ENCODE measurements at places on chromosomes 1 and 21.

DNA sequence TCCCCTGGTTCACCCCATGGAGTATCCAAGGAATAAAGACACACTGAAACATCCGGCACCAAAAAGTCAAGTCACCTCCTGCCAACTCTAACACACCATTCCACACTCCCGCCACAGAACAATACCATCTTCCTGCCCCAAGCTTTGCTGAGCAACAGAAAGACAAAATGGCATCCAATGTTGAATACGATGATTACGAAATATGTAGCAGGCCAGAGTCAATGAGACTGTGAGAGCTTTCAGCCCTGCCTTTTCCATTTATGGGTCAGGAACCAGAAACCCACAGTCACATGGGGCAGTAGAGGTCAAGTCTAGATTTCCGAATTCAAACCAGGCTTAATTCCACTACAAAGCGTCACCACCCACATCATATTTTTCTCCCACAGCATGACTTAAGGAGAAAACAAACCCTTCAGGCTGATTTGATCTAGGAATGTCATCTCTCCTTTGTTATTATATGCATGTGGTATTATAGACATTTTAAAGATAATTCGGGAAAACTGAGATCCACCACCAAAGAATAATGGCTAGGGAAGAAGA is 249.8 kb downstream of the SETD4 start:
- DNase-seq: no peak
- H3K4me3 ChIP-seq: no peak overlapping the region
- H3K4me1 ChIP-seq: no peaks in the 10 kb centered on the region
- no peak overlapping the region for H3K27ac ChIP-seq
- no peaks in the 10 kb centered on the region for H3K36me3 ChIP-seq

- peaks cover 1% of the 10 kb centered on the region for H3K36me3 ChIP-seq
- DNase-seq: no peak
- no peaks in the 10 kb centered on the region for H3K4me1 ChIP-seq
- no peak overlapping the region for H3K4me3 ChIP-seq
- H3K27ac ChIP-seq: no peak overlapping the region
Observed at GRCh38 chr1:212753749-212754148, 37.8 kb downstream of the NSL1 start.

DNA sequence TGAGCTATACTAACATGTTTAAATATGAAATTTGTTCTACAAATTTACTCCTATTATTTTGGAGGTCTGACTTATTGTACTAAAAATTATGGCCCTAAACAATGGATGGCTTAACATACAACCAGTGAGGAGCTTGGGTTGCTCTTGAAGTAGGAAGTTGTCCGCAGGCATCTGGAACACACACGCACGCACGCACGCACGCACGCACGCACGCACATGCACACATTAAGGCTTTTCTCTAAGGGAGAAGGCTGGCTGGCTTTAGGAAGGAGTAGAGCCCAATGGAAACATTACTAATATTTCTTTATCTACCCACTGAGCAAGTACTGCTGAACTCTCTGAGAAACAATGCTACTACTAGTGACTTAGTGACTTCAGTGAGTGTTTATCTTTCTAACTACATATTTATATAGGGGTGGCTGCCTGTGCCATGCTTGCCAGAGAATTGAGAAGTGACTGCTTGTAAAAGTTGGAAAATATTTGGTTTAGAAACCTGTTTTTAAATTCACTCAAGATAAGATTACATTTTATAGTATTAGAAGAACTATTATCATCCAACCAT is 16.2 kb upstream of the ARHGAP29 start:
- peak overlapping the region; percentile 52 for H3K27ac ChIP-seq
- H3K4me3 ChIP-seq: no peak overlapping the region
- no peaks in the 10 kb centered on the region for H3K36me3 ChIP-seq
- H3K4me1 ChIP-seq: peaks cover 35% of the 10 kb centered on the region

DNA sequence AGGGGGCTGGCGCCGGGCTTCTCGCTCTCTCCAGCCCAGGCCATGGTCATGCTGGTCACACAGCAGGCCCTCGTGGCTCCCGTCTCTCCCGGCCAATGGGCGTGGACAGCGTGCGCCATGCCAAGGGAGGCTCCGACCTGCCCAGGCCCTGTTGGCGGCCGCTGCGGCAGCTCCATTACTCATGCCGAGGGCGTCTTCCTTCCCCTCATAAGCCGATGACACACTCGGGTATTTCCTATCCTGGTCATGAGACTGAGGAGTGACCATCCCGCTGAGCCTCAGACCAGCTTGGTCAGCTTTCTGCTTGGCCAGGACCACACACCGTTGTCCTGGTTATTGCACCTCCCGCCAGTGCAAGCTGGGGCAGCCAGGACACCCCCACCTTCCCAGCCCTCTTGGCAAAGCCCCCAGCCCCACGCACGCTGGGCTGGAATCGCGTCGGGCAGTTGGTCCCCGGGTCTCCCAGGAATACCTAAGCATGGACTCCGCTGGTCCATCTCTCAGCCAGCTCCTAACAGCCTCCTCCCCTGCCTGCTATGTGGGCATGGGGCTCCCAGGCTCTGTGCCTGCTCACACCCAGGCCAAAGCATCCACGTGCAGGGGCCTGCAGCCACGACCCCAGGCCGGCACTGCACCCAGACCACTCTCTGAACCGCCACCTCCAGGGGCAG is 49.8 kb downstream of the ARHGEF16 start:
- H3K4me1 ChIP-seq: no peaks in the 10 kb centered on the region
- no peak overlapping the region for H3K4me3 ChIP-seq
- H3K36me3 ChIP-seq: no peaks in the 10 kb centered on the region
- no peaks in the 10 kb centered on the region for H3K27me3 ChIP-seq

DNA sequence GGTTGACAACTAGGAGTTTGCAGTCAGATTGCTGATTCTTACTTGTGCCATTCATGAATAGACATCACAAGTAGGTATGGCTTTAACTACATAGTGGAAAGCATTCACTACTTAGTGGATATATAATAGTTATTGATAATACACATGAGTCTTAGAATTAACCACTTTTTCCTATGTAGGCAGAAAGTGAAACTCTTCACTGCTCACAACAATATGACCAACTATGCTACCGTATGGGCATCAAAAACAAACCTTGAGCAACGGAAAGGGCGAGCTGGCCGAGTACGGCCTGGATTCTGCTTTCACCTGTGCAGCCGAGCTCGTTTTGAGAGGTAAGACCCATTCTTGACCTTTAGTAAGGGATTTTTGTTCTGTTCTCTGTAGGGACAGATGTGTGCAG is 38.7 kb downstream of the DHX9 start:
- H3K36me3 ChIP-seq: peaks cover 56% of the 10 kb centered on the region
- no peaks in the 10 kb centered on the region for H3K4me1 ChIP-seq
- no peak for DNase-seq
- no peak overlapping the region for H3K27ac ChIP-seq

DNA sequence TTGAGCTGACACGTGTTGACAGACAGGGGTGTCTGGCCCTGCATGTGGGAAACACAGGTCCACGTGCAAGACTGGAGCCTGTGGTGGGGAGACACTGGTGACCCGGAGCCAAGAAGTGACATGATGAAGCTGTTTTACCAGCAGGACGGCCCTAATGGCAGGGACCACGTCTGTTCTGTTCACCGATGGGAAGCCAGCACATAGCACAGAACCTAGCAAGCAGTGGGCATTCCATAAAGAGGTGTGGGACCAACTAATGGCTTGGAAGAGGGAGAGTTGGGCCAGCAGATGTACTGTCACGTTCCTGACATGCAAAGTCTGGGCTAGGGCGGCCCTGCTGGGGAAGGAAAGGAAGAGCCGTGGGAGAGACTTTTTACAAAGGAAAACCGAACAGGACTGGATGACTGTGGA is 15.3 kb downstream of the NAV1 start:
- DNase-seq: no peak
- H3K36me3 ChIP-seq: no peaks in the 10 kb centered on the region
- H3K27ac ChIP-seq: no peak overlapping the region
- peaks cover 8% of the 10 kb centered on the region for H3K4me1 ChIP-seq
- H3K27me3 ChIP-seq: peaks cover 6% of the 10 kb centered on the region
- no peak overlapping the region for H3K4me3 ChIP-seq

DNA sequence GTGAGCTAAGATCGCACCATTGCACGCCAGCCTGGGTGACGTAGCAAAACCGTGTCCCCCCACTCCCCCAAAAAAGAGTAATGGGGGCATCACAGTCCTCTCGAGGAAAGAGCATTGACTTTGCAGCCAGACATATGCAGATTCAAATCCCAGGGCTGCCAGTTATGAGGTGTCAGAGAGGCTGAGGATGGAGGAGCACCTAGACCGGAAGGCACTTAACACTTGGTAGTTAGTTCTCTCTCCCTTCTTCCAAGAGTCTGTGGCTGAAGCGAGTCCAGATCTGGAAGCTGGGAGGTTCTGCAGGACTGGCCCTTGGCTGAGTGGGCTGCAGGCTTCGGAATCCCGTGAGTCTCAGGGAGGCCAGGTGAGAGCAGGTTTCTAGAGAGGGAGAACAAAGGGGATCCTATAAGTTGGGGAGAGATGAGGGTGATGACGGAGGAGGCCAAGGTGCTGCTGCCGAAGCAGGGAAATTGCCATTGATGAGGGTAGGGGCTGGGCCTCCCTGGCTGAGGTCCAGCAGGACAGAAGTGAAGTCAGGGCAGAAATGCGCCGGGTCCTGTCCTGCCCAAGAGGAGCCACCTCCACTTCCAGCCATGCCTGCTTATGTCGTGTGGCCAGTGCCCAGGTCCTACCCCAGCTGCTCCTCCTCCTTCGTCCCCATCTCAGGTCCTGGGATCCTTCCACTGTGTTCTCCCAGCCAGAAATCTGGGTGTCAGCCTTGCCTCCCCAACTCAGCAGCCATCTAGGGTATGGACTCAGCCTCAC is 13.3 kb upstream of the SPOCD1 start:
- peaks cover 17% of the 10 kb centered on the region for H3K4me1 ChIP-seq
- no peak for DNase-seq
- H3K27me3 ChIP-seq: peaks cover 5% of the 10 kb centered on the region
- H3K4me3 ChIP-seq: no peak overlapping the region
- H3K36me3 ChIP-seq: no peaks in the 10 kb centered on the region
- H3K27ac ChIP-seq: no peak overlapping the region

DNA sequence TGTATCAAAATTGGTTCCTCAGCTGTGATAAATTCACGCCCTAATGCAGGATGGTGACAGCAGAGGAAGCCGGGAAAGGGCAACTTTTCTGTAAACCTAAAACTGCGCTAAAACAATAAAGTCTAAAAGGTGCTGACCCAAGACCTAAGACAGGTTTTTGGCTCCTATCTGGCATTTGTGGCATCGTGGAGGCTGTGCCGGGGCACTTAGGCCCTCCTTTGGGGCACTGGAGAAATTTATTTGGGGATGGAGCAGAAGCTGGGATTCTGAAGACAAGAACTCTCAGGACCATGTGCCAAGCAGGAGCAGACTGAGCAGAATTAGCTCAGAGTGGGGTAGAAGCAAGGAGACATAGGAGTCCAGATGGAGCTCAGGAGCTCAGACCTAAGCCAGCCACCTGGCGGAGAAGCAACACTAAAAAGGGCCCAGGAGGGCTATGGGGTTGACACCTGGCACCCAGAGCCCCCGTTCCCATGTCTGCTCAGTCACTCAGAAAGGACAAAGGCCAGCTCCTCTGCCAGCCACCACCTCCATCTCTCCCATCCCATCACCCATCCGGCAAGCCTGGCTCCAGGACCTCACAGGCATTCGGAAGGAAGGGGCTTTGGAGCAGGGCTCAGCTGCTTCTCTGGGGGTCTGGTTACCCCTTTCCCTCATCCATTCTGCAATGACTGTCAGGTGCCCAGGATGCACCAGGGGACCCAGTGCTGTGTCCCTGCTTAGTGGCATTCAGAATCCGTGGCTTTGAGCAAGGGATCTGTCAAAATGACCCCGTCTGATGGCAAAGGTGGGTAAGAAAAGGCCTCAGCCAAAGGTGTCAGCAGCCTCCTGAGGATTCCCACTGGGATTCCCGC is 347.7 kb downstream of the NPHP4 start:
- H3K27ac ChIP-seq: no peak overlapping the region
- peaks cover 12% of the 10 kb centered on the region for H3K27me3 ChIP-seq
- H3K4me3 ChIP-seq: no peak overlapping the region
- DNase-seq: no peak
